ENCODE measurements at places on chromosomes 4 and X.

DNA sequence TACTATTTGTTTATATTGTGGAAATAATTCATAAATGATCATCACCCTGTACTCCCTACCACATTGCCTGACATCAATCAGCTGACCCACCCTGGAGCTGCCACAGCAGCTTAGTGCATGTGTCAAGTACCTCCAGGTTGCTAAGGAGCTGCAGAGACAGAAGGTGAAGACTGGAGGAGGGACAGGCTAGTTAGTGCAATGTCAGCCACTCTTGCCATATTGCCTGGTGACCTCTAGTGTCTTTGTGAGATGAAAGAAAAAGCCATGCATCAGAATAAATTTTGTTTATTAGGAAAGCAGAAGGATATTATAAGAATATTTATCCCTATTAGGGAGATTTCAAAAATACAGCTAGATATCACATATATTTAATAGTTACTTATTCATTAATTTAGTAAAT, 243.9 kb upstream of the FAT4 start:
- DNase-seq: no peak

GRCh38 chr4:150852216-150852615, 162.9 kb downstream of the LRBA start:
- no peak for DNase-seq

DNA sequence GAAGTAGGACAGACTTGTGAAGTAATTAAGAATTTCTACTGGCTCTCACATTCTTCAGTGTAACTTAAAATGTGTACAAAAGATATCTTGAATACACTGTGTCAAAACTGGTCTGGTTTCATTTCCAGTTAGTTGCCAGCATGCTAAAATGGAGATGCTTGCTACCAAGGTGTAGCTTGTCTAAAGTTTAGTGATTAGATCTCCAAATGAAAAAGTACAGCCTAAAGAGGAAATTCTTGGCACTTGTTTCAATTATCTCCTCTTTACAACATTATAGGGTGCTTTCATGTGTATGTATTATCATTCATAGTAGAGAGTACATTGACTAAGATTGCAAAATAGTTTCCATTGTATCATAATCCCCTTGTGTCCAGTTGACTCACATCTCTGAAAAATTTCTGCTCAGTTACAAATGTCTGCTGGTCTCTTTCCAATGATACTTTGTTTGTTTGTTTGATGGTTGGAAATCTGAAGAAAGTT, 97.3 kb upstream of the SPRY1 start:
- no peak for DNase-seq

DNA sequence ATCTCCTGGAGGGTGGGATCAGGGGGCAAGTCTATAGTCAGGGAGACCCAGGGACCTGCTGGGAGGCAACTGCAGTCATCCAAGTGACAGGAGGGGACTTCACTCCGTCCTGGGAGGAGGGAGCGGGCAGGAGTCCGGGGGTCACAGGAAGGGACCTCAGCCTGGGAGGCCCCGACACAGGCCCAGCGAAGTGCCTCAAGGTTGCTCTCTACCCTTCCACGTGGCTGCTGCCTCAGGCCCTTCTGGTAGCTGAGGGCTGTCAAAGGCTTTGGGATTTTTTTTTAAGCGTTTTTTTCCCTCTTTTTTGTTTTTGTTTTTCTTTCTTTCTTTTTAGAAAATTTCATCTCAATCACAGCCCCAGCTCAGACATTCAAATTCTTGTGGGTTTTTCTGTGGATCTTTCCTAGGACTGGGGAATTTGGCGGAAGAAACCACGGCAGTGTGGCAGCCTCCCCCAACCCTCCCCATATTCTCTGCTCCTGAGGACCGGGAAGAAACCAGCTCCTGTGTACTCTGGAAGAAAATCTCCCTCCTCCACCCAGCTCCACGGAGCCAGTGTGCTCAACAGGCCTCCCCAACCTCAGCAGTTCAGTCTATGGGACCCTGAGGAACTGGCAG, 1.4 kb upstream of the HAUS7 start:
- no peak for DNase-seq

DNA sequence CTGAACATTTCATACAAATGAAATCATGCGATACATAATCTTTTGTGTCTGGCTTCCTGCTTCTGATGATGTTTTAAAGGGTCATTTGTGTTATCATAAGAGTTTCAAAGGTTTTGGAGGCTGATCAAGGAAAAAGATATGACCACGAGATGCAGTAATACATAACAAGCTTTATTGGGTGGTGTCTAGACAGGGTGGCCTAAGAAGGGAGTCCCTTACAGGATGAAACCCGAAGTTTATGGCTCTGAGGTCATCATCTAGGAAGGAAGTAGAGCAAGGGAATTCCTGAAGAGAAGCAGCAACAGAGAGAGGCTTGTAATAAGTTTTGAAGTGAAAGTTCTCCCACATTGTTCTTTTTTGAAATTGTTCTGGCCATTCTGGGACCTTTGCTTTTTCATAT, 40.8 kb upstream of the SOD3 start:
- no peak for DNase-seq

DNA sequence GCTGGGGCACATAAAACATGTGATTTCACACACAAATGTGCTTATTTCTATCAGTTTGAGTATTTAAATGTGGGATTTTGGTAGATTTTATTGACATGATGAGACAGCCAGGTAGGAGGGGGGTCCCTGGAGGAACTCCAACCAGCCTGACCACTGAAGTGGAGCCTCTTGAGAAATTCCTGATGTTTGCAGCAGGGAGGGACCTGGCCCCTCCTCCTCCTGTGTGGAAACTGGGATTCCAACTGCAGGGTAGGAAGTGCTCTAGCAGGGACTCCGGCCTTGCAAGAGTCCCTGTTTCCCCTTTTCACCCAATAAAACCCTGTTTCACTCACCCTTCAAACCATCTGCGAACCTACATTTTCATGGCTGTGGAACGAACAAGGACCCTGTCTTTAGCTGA, 2224.0 kb upstream of the AGA start:
- DNase-seq: no peak

DNA sequence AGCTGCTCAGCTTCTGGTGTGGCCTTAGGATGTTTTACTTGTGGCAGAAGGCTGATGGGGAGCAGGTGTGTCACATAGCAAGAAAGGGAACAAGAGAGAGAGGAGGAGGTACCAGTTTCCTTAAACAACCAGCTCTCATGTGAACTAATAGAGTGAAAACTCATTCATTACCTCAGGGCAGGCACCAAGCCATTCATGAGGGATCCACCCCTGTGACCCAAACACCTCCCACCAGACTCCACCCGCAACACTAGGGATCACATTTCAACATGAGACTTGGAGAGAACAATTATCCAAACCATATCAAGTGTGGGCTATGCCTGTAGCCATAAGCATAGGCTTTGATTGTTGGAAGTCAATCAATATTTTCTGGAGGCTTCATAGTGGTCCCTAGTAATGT, 56.0 kb downstream of the GSX2 start:
- no peak for DNase-seq

GRCh38 chrX:20218836-20219505, 47.7 kb downstream of the RPS6KA3 start:
- no peak for DNase-seq

DNA sequence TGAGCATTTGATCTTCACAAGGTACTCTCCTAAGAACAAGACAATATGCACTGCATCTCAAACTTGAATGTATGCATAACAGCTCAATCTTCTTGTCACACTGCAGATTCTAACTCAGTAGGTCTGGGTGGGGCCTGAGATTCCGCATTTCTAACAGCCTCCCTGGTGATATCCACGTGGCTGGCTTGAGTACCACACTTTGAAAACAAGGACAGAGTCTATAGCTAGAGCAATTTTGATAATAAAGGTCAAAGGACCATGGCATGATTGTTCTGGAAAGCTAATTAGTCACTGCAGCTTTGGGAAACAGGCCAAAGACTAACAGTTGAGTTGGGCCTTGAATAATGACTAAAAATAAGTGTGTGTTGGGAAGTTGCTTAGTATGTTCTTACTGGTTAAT, 213.3 kb downstream of the GBA3 start:
- no peak for DNase-seq

DNA sequence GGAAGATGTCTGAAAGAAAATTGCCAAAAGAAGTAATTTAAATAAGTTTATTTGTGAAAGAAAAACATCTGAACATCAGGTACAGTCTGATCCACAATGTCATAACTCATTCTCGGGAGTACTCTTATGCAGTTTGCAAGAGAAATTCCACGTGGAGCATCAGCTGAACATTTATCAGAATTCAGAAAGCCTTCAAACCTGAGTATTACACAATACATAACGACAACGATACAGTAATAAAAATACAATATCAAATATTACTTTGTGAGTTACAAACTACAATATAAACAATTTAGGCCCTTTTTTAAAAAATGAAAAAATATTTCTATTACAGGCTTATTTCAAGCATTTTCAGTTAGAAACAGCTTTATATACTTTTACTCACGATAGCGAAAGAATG, 116.4 kb downstream of the RAB28 start:
- DNase-seq: no peak

- no peak for DNase-seq
These were observed 40.1 kb downstream of the BTC start for GRCh38 chr4:74754218-74754617.

- no peak for DNase-seq
These were observed 28.2 kb downstream of the ARSJ start for GRCh38 chr4:113951263-113951662.

DNA sequence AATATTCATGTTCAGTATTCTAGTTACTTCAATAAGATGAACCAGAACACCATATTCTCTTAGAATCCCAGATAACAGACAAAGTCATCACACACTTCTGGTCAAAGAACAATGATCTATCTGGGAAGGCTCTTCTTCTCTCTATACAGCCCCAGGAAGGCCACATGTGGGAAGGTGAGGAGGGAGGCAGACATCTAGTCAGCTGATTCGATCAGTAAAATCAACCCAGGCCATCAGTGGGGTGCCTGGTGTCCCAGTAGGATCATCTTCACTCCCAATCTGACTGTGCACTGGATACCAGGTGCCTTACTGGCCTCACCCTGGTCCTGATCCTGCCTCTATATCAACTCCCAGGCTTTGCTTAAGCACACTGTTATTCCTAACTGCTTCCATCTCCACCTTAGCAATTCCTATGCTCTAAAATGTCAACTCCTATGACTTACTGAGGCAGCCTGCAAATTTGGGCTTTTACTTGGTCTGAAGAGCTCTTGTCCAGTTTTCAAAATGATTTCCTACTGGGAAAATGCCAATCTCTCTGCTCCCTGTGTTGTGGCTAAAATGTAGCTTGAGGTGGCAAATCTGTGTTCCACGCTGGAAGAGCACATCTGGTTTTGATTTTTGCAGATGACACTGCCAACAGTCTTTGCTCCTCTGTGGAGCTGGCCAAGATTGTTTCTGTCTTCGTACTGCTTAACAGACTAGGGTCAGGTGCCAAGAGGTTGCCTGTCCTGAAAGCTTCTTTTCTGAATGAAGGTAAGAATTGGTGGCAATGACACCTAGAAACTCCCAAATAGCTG, 128.7 kb downstream of the MGST2 start:
- no peak for DNase-seq

GRCh38 chr4:30182786-30183185, 537.4 kb upstream of the PCDH7 start:
- no peak for DNase-seq

DNA sequence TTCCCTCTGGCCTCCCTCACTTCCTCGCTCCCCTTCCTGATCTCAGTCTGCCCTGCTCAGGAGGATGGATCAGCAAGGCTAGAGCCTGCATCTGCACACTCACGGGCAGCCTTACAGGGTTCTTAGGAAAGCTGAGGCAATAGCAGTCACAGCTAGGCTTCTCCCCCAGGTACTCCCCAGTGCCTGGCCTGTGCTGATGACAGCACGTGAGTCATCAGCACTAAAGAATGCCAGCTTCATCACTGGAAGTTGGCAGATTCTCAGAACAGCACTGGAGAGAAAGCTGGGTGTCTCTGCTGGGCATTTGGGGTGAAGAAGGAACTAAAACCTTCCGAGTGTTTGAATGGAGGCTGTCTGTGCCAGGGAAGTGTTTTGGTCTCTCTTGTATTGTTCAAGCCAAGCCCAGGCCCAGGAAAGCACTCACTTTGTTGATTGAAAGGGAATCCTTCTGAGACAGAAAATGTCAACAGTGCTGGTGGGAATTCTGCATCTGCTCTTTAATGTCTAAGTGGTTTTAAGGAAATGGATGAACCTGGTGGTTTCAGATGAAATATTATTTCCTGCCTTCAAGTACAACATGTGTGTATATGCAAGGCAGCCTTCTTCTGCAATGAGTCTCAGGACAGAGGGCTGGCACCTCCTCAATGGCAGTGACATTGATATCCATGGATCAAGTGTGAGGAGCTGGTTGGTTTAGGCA, 73.0 kb upstream of the SCOC start:
- DNase-seq: no peak

GRCh38 chrX:104370089-104370488, 115.4 kb upstream of the ESX1 start:
- no peak for DNase-seq

GRCh38 chr4:73822389-73822788, 14.1 kb upstream of the CXCL6 start:
- DNase-seq: no peak

GRCh38 chr4:2419814-2420213, 1.1 kb downstream of the CFAP99 start:
- DNase-seq: no peak

- no peak for DNase-seq
These were observed 6.6 kb downstream of the USP26 start for GRCh38 chrX:133090236-133090809.

GRCh38 chrX:17553961-17554482, 179.0 kb downstream of the NHS start:
- no peak for DNase-seq

GRCh38 chr4:73450398-73451004, 14.5 kb downstream of the AFP start:
- DNase-seq: no peak

GRCh38 chr4:19309378-19309777, 942.3 kb upstream of the SLIT2 start:
- no peak for DNase-seq

DNA sequence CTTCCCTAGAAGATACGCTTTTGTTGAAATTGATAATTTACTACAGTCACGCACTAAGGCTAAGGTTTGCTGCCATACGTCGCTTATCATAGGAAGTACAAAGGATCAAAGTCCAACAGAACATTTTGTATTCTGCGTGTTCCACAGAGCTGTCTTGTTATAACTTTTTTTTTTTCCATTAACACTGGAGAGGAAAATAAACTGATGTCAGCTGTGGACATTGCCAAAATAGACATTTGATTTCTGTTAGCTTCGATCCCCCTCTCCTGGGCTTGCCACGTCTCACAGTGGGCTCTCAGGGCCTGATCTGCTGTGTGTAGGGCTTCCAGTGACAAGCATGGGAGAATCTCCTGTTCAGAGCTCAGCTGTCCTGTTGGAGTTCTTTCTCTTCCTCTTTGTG, 93.3 kb downstream of the SPATA18 start:
- no peak for DNase-seq
